ENCODE measurements at places on chromosomes 7 and 10. TPM values are rescaled to one million over a fixed set of nuclear protein-coding genes. Genes with fewer than 3 reads are reported as not detected.

Gene TAF5
- total RNA-seq = 10.0 TPM

DNA sequence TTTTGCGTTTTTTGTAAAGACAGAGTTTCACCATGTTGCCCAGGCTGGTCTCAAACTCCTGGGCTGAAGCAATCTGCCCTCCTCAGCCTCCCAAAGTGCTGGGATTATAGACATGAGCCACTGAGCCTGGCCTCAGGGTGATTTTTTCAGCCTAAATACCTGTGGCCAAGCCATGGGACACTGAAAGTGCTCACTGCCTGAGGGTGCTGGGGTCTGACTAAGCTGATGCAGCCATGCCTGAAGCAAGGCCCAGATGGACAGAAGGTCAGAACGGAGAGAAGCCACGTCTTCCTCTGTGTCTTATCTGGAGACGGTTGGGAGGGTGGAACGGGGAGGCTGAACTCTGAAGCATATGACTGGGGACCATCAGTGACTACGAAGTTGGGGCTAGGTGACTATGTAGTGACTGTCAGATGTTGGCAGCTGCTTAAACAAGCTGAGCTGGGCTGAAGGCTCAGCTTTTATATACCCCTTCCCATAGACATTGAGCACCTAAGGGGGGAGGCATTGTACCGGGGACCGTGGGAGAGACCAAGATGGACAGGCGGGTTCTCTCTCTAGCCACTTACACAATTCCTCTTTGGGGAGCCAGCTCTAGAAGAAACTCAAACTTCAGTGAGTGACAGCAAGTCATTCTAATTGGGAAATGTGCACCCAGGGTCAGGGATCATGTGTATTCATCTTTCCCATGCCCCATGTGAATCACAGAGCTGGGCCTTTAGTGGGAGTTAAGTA is 73.3 kb upstream of the HABP2 start:
- no peak overlapping the region for H3K27ac ChIP-seq
- DNase-seq = no peak
- peaks cover 3% of the 10 kb centered on the region for H3K36me3 ChIP-seq
- H3K27me3 ChIP-seq = peaks cover 14% of the 10 kb centered on the region

Gene CYTH3
- total RNA-seq = 36.6 TPM

GRCh38 chr7:47721670-47722069 is 139.8 kb upstream of the TNS3 start:
- no peak overlapping the region for H3K27ac ChIP-seq
- H3K27me3 ChIP-seq = no peaks in the 10 kb centered on the region
- no peak overlapping the region for H3K4me3 ChIP-seq
- H3K36me3 ChIP-seq = no peaks in the 10 kb centered on the region
- peaks cover 60% of the 10 kb centered on the region for H3K4me1 ChIP-seq

Gene AZGP1
- total RNA-seq = 0.50 TPM

DNA sequence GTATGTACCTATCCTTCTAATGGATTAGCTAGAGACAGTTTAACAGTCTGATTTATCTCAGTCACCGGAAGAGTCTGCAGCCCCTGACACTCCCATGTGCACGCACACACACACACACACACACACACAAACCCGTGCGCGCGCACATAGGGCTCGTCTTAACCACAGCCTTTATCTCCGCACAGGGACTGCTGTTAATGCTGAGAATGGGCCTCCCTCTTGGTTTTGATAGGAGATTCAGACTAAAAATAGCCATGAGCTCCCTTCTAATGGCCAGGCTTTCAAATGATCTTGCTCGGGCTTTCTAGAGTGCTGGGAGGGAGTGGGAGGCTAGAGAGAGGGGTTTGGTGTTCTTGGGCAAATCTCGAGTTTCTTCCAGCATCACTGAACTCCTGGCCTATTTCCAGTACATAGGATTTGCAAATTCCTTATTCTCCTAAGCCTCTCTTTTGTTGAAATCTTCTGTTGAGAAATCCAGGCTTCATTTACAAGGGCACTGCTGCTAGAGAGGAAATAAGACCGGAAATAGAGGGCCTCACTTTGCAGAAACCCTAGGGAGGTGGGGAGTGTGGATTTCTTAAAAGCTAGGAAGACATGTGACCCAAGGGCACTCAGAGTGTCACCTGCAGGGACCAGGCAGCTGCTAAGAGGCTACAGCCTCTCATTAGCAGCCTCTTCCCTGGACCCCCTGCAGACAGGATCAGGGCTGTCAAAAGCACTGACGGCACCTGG is 2.4 kb downstream of the TMEM72 start:
- peaks cover 6% of the 10 kb centered on the region for H3K27me3 ChIP-seq
- H3K36me3 ChIP-seq = no peaks in the 10 kb centered on the region
- DNase-seq = no peak

Gene LLCFC1
- not detected for total RNA-seq

GRCh38 chr10:53357587-53357986 is 585.0 kb upstream of the MBL2 start:
- H3K4me1 ChIP-seq = peaks cover 7% of the 10 kb centered on the region
- DNase-seq = no peak
- H3K36me3 ChIP-seq = no peaks in the 10 kb centered on the region
- H3K4me3 ChIP-seq = no peak overlapping the region
- H3K27me3 ChIP-seq = no peaks in the 10 kb centered on the region

- H3K36me3 ChIP-seq = peaks cover 21% of the 10 kb centered on the region
- H3K4me1 ChIP-seq = peaks cover 5% of the 10 kb centered on the region
- no peaks in the 10 kb centered on the region for H3K27me3 ChIP-seq
- no peak for DNase-seq
Observed at GRCh38 chr7:55470261-55470660, 102.0 kb downstream of the VOPP1 start.

DNA sequence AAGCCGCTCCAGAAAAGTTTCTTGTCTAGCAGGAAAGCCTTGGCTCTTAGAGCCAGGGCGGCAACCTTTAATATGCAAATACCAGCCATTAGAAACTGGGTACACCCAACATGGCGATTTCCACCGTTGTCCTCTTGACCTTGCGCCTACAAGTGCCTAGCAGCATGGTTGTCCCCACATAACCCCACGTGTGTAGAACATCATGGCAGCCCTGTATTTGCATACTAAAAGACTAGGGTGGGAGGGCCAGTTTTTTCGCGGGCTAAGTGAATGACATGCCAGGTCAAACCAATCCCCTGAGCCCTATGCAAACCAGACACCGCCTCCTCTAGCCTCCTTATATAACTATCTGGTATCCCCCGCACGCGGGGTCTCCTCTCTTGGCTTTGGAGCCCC is 58.4 kb upstream of the FZD8 start:
- H3K27ac ChIP-seq = no peak overlapping the region
- H3K27me3 ChIP-seq = peaks cover 31% of the 10 kb centered on the region
- no peaks in the 10 kb centered on the region for H3K36me3 ChIP-seq
- no peak overlapping the region for H3K4me3 ChIP-seq
- DNase-seq = no peak
- H3K4me1 ChIP-seq = peaks cover 7% of the 10 kb centered on the region

Gene CPEB3
- total RNA-seq = 3.7 TPM

Gene EBF3
- 26.1 TPM for total RNA-seq

DNA sequence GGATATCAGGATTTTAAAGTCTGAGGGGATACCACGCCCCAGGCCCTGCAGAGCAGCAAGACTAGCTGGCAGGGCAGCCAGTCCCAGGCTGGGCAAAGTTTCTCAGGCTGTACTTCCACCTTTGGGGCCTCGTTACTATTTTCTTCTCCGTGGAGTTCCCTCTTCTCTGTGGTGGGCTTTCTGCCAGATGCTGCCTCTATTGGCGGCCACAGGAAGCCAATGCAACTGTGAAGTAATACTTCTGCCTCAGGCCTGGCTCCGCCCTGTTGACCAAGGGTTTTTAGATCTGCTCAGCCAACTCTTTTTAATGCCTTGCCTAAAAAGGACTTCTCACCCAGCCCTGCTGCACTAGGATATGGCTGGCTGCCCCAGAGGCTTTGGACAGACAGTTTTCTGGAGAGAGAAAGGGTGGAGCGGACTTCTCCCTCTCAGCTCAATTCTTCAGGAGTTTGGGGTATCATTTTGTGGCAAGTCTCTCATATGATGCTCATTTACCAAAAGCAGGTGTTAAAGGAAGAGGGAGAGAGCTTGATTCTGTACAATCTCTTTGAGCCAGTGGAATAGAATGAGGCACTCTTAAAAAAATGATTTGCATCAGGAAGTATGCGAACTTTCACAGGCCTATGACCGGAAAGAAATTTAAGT is 67.4 kb downstream of the HHEX start:
- H3K4me3 ChIP-seq = no peak overlapping the region
- H3K27ac ChIP-seq = peak overlapping the region; percentile 37
- DNase-seq = no peak
- peaks cover 6% of the 10 kb centered on the region for H3K27me3 ChIP-seq

DNA sequence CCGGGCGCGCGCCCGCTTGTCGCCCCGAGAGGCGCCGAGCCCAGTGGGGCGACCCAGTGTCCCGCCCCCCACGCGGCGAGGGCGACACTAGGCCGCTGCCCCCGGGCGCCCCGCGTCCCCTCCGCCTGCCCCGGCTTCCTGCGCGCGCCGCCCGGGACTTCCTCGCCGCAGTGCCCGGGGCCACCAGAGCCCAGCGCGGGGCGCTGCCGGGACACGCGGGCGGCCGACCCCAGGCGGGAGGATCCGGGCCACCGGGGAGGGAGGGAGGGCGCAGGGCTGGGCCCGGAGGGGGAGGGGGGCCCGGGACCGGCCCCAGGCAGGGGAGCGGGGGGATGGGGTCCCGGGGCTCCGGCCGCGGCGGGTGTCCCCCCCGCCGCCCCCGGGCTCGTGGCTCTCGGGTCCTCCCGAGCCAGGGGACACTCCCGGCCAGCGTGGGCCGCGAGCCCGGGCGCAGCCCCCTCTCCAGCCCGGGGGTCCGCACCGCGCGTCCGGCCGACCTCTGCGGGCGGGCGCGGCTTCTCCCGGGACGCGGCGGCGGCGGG is 435 bp upstream of the PWWP2B start:
- H3K27me3 ChIP-seq = no peaks in the 10 kb centered on the region
- H3K36me3 ChIP-seq = no peaks in the 10 kb centered on the region
- no peak overlapping the region for H3K27ac ChIP-seq

Gene CPA4
- 17.4 TPM for total RNA-seq
